Fibroblast of pulmonary artery (primary cell): ENCODE measurements at places on chromosomes 11 and 22.

GRCh38 chr11:75276686-75277085 is 36.1 kb downstream of the TPBGL start:
- DNase-seq: no peak

- no peak for DNase-seq
These were observed 666.7 kb downstream of the OPCML start for GRCh38 chr11:132865623-132866022.

- DNase-seq: no peak
These were observed 523.6 kb upstream of the LUZP2 start for GRCh38 chr11:23973244-23973643.

- DNase-seq: no peak
These were observed 743.5 kb downstream of the BRD1 start for GRCh38 chr22:49084206-49084605.

DNA sequence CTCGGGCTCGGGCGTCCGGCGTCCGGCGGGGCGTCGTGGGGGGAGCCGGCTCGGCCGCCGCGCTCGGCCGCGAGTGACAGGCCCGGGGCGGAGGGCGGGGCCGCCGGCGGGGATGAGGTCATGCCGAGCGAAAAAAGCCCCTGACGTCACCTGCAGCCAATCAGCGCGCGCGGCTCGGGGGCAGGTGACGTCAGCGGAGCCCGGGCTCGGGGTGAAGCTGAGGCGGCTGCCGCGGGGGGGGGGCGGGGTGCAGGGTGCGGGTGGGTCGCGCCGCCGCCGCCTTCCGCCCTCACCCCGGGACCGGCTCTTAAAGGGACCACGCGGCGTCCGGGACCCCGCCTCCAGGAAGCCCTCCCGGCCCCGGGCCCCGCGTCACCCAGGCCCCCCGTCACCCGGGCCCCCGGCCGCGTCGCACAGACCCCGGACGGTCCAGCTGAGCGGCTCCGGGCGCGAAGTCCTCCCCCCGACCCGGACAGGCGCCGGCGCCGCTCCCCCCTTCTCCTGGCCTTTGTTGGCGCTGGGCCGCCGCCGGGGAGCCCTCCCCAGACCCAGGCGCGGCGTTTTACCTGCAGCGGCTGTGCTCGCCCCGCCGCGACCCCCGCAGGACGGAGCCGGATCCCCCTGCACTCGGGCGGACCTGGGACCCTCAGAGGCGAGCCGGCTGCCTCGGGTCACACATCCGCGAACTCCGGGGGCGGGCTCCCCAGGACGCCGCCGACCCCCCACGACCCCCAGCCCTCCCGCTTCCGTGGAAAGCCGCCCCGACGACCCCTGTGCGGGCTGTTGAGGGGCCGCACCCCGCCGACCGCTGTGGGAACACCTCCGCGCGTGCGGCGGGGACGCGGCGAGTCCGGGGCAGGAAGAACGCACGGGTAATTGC is at the start of gene DUSP8:
Gene DUSP8 (minus strand): TSS at position 75 of the 880 bp plus-strand sequence. CDS start 6,445 bp downstream, outside the sequence.
- peak; percentile 82 for DNase-seq

DNA sequence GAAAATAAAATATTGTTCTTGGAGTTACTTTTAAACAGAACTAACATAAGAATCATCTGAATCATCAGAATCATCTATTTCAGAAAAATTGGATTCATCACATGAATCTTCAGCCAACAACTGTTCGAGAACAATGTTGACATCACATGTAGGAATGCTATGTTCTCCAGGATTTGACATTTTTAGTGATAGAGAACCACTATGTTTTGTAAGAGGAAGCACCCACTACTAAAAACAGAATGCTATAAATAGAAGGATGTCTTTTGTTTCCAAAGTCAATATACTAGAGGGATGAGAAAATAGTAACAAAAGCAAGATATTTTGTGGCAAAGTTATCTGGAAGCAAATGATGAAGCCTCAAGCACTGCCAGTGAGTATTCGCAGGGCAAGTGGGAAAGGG is 263.4 kb upstream of the DDI1 start:
- peak; percentile 96 for DNase-seq

GRCh38 chr22:32822179-32822877 is 20.8 kb downstream of the TIMP3 start:
- no peak for DNase-seq

DNA sequence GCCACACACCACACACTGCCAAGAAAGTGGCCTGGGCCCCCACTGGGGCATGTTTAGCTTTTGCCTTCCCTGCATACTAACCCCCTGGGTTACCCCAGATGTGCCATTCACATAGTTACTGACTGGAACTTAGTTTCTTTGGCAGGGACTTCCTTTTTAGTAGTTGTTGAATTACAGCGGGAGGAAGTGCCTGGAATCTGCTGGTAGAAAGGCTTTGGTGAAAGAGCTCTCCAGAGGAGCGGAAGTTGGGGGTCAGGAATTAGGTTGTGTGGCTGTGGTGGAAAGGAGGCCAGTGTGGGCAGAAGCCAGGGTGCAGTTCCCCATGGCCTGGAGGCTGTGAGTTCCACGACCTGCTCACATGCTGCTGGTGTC is 69.0 kb downstream of the MED15 start:
- no peak for DNase-seq

DNA sequence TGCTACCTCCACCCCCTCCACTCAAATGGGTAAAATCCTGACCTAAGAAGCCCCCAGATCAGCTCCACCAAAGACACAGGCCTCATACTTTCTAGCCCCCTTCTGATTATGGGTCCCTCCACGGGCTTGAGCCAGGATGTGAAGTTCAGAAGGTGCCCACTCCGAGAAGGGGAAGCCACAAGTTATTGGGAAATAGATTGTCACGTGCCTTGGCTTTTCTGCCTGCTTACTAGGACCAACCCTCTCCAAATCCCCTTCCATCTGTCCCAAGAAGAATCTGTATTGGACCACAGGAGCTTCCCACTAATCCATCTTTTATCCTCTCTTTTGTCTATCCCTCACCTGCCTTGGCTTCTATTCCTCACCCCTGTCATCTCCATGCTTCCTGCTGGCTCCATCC is 3.0 kb upstream of the NRGN start:
- no peak for DNase-seq

GRCh38 chr22:48423481-48423911 is 1404.2 kb downstream of the BRD1 start:
- DNase-seq: no peak

DNA sequence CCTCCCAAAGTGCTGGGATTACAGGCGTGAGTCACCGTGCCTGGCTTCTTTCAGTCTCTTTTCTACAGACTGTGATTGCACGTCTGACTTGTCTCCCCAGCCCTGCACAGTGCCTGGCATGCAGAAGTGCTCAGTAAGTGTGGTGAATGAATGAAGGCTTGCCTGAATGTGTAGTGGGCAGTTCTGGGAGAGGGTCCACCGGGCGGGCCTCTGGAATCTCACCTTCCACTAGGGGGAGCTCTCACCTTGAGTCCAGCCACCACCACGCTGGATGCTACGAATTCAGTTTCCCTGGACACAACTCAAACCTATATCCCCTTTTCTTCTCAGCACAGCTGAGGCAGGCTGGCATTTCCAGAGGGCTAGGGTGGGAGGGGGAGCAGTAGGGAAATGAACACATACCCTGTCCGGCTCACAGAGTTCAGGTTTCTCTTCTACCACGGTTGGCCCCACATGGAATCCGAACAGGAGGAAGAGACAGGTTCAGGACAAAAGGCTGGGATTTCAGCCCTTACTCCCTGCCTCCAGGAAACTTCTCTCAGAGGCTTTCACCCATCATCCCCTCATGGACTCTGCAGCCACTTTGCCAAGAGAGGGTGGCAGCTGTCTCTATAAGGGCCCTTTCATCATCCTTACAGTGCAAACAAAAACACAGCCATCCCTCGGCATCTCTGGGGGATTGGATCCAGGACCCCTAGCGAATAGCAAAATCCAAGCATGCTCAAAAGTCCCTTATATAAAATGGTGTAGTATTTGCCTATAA is 86.8 kb downstream of the NECTIN1 start:
- peak; percentile 29 for DNase-seq
